ENCODE measurements at places on chromosomes 3 and 15.

GRCh38 chr15:100373942-100374341 lies 32.2 kb upstream of the ADAMTS17 start:
- DNase-seq, result no peak

DNA sequence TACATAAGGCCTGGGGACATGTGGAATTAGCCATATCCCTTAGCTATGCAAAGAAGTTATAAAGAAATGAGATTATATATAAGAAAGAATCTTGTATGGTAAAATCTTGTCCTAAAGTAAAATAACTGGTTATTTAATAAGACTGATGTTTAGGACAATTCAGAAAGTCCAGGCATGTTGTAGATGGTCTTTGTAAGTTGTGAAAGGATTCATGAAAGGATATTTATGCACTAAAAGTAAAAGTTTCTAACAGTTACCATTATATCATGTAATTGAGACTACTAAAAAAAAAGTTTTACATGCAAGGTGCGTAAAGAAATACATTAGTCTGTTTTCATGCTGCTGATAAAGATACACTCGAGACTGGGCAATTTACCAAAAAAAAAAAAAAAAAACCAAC lies 146.3 kb downstream of the FMN1 start:
- DNase-seq, result no peak

DNA sequence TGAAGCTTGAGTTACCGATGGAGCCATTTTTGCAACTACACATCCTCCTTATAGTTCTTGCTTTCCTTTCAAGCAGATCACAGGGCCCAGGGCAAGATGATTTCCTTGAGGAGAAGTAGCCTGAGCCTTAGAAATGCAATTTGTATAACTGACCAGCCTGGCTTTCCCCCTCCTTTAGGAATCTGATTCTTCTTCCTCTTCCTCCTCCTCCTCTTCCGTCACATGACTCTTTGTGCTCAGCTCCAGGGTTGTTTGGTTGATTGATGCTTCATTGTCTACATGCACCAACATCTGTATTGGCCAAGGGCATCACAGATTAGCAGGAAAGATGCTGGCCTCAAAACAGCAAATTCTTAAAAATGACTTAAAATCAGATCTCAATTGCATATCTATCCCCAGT lies 3.3 kb downstream of the SNAPC5 start:
- DNase-seq, result no peak

- peak; percentile 81 for DNase-seq
Measured at GRCh38 chr3:11643605-11644087, at the start of gene VGLL4. VGLL4 (minus strand) TSS chr3:11643915; CDS start chr3:11643518, 397 bp downstream.

- DNase-seq, result no peak
Measured at GRCh38 chr3:188108703-188109412, 45.1 kb upstream of the LPP start.

GRCh38 chr3:55569033-55569599 lies 82.0 kb upstream of the WNT5A start:
- no peak for DNase-seq

DNA sequence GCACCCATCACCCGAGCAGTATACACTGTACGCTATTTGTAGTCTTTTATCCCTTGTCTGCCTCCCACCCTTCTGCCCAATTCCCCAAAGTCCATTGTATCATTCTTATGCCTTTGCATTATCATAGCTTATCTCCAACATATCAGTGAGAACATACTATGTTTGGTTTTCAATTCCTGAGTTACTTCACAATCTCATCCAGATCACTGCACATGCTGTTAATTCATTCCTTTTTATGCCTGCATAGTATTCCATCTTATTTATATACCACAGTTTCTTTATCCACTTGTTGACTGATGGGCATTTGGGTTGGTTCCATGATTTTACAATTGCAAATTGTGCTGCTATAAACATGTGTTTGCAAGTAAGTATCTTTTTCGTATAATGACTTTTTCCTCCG lies 564.7 kb upstream of the NECTIN3 start:
- DNase-seq, result no peak

DNA sequence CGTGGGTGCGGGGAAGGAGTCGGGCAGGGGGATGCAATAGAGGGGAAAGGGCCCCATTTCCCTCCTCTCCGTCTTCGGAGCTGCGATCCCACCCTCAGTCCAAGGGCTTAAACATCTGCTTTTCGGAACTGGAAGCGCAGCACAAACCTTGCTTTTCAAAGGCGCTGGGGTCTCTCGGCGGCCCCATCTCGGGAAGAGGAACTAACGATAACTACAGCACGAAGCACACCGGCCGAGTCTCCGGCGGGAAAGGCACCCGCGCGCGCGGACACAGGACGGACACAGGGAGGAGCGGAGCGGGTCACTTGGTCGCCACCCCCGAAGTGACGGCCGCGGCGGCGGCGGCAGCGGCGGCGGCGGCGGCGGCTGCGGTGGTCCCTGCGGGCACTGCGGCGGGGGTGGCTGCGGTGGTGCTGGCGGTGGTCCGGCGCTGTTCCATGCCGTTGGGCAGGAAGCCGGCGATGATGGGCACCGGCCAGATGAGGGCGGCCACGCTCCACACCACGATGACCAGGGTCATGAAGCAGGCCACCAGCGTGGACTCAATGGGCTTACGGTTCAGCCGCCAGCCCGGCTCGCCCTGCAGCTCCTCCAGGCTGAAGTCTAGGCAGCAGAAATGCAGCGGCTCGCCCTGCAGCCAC lies 1.1 kb downstream of the TMEM158 start:
- DNase-seq, result no peak

GRCh38 chr3:152444029-152444641 lies 175.4 kb downstream of the MBNL1 start:
- no peak for DNase-seq

DNA sequence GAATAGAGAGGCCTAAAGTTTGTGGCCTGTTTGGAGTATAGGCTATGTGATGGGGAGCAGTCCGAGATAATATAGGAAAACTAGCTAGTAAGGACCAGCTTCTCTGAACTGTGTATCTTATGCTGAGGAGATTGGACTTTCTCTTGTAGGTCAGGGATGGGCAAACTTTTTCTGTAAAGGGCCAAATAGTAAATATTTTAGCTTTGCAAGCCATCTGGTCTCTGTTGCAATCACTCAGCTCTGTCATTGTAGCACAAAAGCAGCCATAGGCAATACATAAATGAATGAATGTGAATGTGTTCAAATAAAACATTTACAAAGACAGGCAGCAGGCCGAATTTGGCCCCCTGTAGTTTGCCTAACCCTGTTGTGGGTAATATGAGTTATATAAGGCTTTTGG lies 24.5 kb downstream of the TMOD3 start:
- no peak for DNase-seq

- no peak for DNase-seq
Measured at GRCh38 chr3:35648347-35648746, 9.0 kb downstream of the ARPP21 start.

- DNase-seq, result no peak
Measured at GRCh38 chr3:150443331-150443741, 35.2 kb downstream of the TSC22D2 start.

GRCh38 chr3:68483601-68484000 lies 448.7 kb downstream of the TAFA4 start:
- DNase-seq, result no peak

- DNase-seq, result no peak
Measured at GRCh38 chr3:42210726-42211125, 55.3 kb downstream of the CCK start.

DNA sequence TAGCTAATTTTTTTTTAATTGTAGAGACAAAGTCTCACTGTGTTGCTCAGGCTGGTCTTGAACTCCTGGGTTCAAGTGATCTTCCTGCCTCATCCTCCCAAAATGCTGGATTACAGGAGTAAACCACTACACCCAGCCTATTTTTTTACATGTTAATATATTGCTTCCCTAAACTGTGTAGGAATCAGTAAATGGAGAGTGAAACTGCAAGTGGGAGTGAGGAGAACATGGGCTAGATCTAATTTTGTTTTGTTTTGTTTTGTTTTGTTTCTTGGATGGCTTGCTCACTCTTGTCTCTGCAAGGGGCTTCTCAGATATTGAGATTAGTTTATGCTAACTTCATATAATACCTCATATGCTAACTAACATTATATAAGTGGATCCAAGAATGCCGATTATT lies 31.5 kb downstream of the PARP15 start:
- DNase-seq, result no peak

GRCh38 chr3:188471723-188472122 lies 317.8 kb downstream of the LPP start:
- no peak for DNase-seq

DNA sequence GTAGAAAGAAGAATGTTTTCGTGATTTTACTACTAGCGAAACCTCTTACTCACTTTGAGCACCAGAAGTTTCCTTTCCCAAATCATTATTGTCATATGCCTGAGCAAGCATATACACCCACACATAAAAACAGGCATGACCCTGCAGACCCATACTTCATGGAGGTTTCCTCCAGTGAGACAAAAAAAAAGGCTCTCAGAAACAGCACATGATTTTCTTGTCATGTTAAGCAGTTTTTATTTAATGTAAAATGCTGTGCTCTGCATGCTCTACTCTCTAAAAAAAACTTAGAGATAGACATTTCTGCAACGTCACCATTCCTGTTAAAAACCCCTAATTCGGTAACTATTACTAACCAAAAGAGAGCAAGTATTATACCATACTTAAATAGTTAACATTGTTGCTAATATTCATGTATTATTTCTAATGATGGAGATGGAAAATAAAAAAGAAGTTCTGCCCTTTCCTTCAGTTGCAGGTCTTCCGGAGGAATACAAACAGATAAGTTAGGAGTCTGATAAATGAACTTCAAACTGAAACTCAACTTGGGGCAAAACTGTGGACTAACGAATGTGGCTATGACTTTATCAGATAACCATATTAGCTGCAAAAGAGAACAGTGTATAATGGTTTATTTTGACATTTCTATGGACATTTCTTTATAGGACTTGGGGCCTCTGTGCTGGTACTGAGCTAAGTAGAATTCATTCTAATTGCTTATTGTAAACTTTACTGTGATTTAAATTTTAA lies 15.9 kb downstream of the CD200R1 start:
- no peak for DNase-seq

DNA sequence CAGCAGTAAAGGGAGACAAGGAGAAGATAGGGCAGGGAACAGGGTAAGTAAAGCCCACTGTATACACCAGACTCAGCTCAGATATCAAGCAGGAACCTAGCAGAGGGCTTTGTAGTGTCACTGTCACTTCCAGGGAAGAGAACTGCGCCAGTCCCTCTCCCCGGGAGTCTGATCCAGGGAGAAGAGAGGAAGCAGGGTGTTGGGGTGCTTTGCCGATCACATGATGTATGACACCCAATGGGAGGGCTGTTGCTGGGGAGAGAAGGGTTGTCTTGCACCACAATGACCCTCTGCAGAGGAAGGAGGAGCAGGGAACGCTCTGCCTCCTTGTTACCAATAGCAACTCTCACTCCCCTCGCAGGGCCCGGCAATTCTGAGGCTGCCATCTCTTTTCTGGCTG lies 147.2 kb upstream of the SLC2A2 start:
- no peak for DNase-seq

- no peak for DNase-seq
Measured at GRCh38 chr15:47599806-47600205, 117.5 kb upstream of the SEMA6D start.

- DNase-seq, result no peak
Measured at GRCh38 chr3:29409409-29409808, 128.5 kb downstream of the RBMS3 start.

GRCh38 chr3:116037954-116038911 lies 407.1 kb downstream of the LSAMP start:
- no peak for DNase-seq

DNA sequence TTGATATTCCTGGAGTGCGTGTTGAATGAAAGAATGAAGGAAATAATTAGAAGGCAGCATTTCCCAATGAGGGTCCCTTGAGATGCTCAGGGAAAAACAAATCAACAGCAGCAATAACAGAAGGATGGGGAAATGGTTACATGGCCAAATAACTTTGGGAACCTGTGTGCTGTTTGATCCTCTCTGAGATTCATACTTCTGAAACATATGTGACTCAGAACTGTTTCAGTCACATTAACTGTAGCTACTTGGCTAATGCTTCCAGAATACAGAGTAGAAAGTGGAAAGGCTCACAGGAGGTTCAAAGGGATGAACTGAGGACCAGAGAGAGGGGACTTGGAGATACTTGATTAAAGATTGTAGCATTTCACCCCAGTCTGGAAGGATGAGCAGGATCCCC lies 258.2 kb downstream of the SLCO3A1 start:
- no peak for DNase-seq

DNA sequence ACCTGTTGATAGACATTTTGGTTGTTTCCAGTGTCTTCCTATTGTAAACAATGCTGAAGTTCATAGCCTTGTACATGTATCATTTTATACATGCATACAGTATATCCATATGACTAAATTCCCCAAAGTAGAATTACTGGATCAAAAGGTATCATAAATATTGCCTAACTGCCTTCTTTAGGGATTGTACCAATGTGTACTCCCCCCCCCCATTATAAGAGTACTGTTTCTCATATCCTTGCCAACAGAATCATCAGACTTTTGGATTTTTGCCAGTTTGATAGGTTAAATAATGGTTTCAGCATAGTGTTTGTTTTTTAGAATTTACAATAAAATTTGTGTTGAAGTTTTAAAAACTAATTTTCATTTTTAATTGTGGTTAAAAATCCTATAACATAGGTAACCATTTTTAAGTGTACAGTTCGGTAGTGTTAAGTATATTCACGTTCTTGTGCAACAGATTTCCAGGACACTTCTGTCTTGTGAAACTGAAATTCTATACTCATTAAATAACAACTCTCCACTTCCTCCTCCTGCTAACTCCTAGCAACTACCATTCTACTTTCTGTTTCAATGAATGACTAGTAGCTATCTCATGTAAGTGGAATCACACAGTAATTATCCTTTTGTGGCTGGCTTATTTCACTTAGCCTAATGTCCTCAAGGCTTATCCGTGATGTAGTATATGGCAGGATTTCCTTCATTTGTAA lies 30.8 kb upstream of the MAP3K13 start:
- DNase-seq, result no peak

- DNase-seq, result no peak
Measured at GRCh38 chr3:172167892-172168648, 128.7 kb downstream of the FNDC3B start.

- DNase-seq, result no peak
Measured at GRCh38 chr3:137194301-137194700, 236.5 kb downstream of the IL20RB start.

DNA sequence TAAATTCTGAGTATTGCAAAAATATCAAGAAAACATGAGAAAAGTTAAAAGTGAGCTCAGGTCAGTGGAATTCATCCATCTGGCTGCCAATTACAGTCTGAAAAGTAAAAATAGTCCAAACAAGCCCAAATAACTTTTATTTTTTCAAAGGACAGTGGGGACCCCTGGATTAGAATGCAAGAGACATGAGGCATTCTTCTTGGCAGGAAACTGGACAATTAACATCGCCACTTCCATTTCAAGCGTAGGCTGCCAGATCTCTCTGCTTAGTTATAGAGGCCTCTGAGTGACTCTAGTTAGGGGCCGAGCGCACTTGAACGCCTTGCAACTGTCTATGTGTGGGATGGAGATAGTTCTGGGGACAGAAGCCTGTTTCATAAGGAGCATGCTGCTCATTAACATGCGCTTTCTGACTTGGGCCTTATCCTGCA lies 189.1 kb downstream of the GHSR start:
- DNase-seq, result no peak

- DNase-seq, result no peak
Measured at GRCh38 chr3:30418443-30418842, 188.0 kb upstream of the TGFBR2 start.
